ENCODE measurements at places on chromosomes 6 and 20. TPM values are rescaled to one million over a fixed set of nuclear protein-coding genes. Genes with fewer than 3 reads are reported as not detected.

Gene ZHX3
- 8.2 TPM for total RNA-seq

Gene ACTL10
- 2.6 TPM for total RNA-seq

Gene LHFPL5
- total RNA-seq: not detected

Gene PSORS1C1
- not detected for total RNA-seq

Gene CDK19
- 19.0 TPM for total RNA-seq

Gene THBS2
- not detected for total RNA-seq

Gene TOMM6
- 316 TPM for total RNA-seq

Gene TFAP2D
- total RNA-seq: not detected

Gene HLA-G
- total RNA-seq: 1.1 TPM

Gene OXT
- not detected for total RNA-seq

Gene CST4
- total RNA-seq: not detected

Gene CYP21A2
- total RNA-seq: 0.39 TPM

Gene PGBD1
- total RNA-seq: 3.8 TPM

Gene ORC3
- 31.2 TPM for total RNA-seq

Gene CENPQ
- 13.9 TPM for total RNA-seq

Gene HLA-DPA1
- 58.9 TPM for total RNA-seq

Gene MRS2
- 30.5 TPM for total RNA-seq

Gene VSTM2L
- 0.23 TPM for total RNA-seq

Gene DUSP15
- not detected for total RNA-seq

Gene BMP2
- 0.25 TPM for total RNA-seq

Gene HLA-DQB1
- total RNA-seq: 2.7 TPM

Gene BNIP5
- not detected for total RNA-seq

Gene PARD6B
- total RNA-seq: 5.7 TPM

Gene MUCL3
- total RNA-seq: not detected

Gene MANEA
- total RNA-seq: 22.5 TPM

Gene RRAGD
- total RNA-seq: 6.3 TPM

Gene ZKSCAN3
- 3.5 TPM for total RNA-seq

Gene ARHGAP40
- total RNA-seq: not detected

Gene PAX1
- not detected for total RNA-seq

Gene SPATS1
- total RNA-seq: not detected

Gene NMBR
- total RNA-seq: not detected

Gene PLAGL1
- total RNA-seq: 15.7 TPM

Gene KLC4
- total RNA-seq: 14.1 TPM

Gene RALGAPB
- total RNA-seq: 33.1 TPM

Gene BPIFB2
- total RNA-seq: not detected

Gene PLAGL2
- 125 TPM for total RNA-seq

Gene FOXS1
- not detected for total RNA-seq

Gene WFDC5
- not detected for total RNA-seq
